Left ventricle myocardium superior (tissue), 1 donor: ENCODE measurements at places on chromosomes 16 and 17. TPM values are rescaled to one million over a fixed set of nuclear protein-coding genes. Genes with fewer than 3 reads are reported as not detected.

The KRT33B gene
- not detected for total RNA-seq

The POLG2 gene
- 5.9 TPM for total RNA-seq

The YBX2 gene
- 0.77 TPM for total RNA-seq

The PIK3R5 gene
- 2.5 TPM for total RNA-seq
